Sigmoid colon (tissue), 7 donors: ENCODE measurements at places on chromosomes 12 and 14. TPM values are rescaled to one million over a fixed set of nuclear protein-coding genes. Genes with fewer than 3 reads are reported as not detected.

DNA sequence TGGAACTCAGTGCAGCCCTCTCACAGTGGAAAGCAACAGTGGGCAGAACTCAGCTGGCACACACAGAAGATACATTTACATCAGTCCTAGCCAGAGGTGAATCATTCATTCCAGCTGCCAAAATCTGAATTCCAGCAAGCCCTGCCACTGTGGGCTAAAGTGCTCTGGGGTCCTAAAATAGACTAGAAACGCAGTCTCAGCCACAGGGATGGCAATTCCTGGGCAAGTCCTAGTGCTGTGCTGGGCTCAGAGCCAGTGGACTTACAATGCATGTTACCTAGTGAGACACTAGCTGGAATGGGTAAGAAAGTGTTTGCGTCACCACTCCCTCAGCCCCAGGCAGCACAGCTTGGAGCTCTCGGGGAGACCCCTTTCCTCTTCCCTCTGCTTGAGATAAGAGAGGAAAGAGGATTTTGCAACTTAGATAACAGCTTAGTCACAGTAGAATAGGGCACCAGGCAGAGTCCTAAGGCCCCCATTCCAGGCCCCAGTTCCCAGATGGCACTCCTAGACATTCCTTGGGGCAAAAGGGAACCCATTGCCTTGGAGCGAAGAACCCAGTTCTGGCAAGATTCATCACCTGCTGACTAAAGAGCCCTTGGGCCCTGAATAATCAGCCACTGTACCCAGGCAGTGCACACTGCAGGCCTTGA is 592.9 kb downstream of the FSCB start:
- H3K36me3 ChIP-seq: no peaks in the 10 kb centered on the region
- H3K4me3 ChIP-seq: no peak overlapping the region
- no peak overlapping the region for H3K27ac ChIP-seq
- DNase-seq: no peak
- H3K27me3 ChIP-seq: no peaks in the 10 kb centered on the region

DNA sequence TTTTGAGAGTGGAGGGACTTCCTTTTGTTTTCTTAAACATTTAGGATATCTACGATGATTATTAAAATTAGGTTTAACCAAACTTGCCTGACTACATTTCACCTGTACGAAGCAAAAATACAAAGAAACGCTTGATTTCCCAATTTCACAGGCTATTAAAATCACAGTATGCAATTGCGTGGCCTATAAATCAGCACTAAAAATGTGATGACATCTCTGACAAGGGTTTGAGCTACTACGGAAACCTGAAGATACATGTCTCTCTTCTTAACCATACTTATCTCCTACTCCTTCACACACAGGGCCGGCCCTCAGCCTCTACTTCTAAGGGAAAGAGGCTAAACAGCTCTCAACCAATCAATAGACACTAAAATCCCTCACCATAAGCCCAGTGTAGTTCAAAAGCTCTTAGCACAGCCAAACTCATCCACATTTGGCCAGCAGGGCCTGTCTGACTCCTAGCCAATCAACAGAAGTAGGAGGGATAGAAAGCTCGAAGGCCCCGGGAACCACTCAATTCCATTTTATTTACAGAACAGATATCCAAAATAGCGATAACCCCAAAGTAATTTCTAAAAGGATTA is 137.3 kb downstream of the FOXN3 start:
- H3K27ac ChIP-seq: no peak overlapping the region
- H3K4me3 ChIP-seq: no peak overlapping the region
- H3K27me3 ChIP-seq: no peaks in the 10 kb centered on the region
- no peaks in the 10 kb centered on the region for H3K4me1 ChIP-seq

DNA sequence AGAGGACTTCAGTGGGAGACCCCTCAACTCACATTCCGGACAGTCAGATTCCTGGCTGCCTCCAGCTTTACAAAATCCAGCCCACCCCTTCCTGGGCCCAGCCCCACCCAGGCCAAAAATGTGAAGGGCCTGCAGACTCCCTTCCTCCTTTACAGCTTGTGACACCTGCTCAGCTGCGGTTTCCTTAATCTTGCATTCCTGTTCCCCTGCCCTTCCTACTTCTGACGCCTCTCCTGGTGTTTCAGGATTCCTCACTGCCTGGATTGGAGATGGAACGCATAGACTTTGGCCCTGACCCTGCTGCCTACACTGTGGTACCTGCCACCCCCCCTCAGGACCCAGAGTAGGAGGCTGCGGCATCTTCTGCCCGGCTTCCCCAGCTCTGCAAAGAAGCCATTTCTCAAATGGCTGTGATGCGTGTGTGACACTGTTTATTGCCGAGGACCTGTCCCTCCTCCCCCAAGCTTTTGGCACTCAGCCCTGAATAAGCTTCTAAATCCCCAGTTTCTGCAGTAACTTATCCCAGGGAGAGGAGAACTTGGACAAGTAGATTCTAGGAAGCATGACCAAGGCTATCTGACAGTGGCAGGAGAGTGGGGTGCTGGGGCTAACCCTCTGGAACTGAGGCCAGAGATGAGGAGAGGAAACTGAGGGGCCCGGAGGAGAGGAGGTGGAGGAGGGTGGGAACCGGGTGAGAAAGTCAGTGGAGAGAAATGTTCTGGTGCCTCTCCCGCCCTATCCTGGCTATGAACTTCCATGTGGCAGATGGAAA is 24.9 kb upstream of the BCDIN3D start:
- H3K4me1 ChIP-seq: peaks cover 29% of the 10 kb centered on the region
- no peak for DNase-seq
- H3K36me3 ChIP-seq: no peaks in the 10 kb centered on the region
- H3K27me3 ChIP-seq: no peaks in the 10 kb centered on the region
- no peak overlapping the region for H3K4me3 ChIP-seq

- H3K27ac ChIP-seq: no peak overlapping the region
- no peaks in the 10 kb centered on the region for H3K27me3 ChIP-seq
- no peak overlapping the region for H3K4me3 ChIP-seq
- no peaks in the 10 kb centered on the region for H3K4me1 ChIP-seq
Observed at GRCh38 chr14:61077437-61077836, 96.4 kb downstream of the SLC38A6 start.

DNA sequence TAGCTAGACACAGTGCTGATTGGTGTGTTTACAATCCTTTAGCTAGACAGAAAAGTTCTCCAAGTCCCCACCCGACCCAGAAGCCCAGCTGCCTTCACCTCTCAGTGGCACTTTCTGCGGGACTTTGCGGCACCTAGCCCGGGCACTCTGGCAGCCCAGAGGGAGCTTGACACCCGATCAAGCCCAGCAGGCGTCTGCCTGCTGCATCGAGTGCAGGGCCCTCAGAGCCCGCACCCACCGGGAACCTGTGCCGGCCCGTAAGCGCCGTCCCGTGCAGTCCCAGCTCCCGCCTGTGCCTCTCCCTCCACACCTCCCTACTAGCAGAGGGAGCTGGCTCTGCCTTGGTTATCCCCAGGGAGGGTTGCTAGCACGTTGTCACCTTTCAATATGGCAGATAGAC is 631.0 kb upstream of the STXBP6 start:
- DNase-seq: no peak
- no peaks in the 10 kb centered on the region for H3K4me1 ChIP-seq
- no peak overlapping the region for H3K27ac ChIP-seq
- H3K36me3 ChIP-seq: no peaks in the 10 kb centered on the region
- H3K27me3 ChIP-seq: no peaks in the 10 kb centered on the region
- no peak overlapping the region for H3K4me3 ChIP-seq

GRCh38 chr14:96062010-96062409 is 22.8 kb downstream of the C14orf132 start:
- H3K4me3 ChIP-seq: no peak overlapping the region
- peaks cover 4% of the 10 kb centered on the region for H3K4me1 ChIP-seq
- no peak for DNase-seq

- no peaks in the 10 kb centered on the region for H3K36me3 ChIP-seq
- peaks cover 8% of the 10 kb centered on the region for H3K4me1 ChIP-seq
- no peak overlapping the region for H3K4me3 ChIP-seq
- H3K27ac ChIP-seq: no peak overlapping the region
- DNase-seq: no peak
Observed at GRCh38 chr14:65156568-65157366, 54.5 kb upstream of the MAX start.

- peaks cover 10% of the 10 kb centered on the region for H3K4me1 ChIP-seq
- H3K36me3 ChIP-seq: no peaks in the 10 kb centered on the region
- H3K27me3 ChIP-seq: no peaks in the 10 kb centered on the region
- no peak overlapping the region for H3K27ac ChIP-seq
Observed at GRCh38 chr12:101127521-101128219, 82.4 kb downstream of the SLC5A8 start.

- H3K27ac ChIP-seq: peak overlapping the region; percentile 75
- peak; percentile 28 for DNase-seq
- peaks cover 54% of the 10 kb centered on the region for H3K4me1 ChIP-seq
- no peaks in the 10 kb centered on the region for H3K27me3 ChIP-seq
Observed at GRCh38 chr14:68681256-68682011, 111.4 kb downstream of the ZFP36L1 start.

DNA sequence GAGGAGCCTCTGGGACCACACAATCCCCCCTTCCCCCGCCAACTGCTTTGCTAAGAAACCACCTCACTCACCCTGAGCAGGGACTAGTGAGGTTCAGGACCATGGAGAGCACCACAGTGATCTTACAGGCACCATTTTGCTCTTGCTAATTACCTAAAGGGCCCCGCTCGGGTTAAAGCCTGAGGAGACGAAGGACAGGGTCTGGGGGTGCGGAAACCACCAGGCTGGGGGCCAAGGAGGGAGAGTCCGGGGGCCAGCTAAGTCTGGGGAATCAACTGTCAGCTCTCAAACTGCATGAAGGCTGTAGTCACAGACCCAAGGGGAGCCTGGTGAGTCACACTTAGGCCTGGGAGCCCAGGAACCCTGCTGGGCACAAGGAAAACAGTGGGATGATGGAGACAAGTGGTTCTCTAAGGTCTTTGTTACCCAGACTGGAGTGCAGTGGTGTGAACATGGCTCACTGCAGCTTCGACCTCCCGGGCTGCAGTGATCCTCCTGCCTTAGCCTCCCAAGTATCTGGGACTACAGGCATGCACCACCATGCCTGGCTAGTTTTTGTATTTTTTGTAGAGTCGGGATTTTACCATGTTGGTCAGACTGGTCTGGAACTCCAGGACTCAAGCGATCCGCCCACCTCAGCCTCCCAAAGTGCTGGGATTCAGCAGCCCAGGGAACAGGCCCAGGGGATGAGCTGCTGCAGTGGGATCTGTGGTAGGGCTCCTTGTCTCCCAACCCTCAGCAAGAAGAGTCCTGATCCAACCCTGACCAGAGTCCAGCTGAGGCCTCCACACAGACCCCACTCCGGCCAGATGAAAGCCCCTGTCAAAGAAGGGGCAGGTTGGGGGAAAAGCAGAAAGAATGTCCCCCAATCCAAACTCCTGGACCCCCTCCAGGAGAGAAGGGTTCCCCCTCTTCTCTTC is 98.8 kb downstream of the CALM1 start:
- H3K4me1 ChIP-seq: peaks cover 18% of the 10 kb centered on the region
- H3K4me3 ChIP-seq: no peak overlapping the region
- no peak overlapping the region for H3K27ac ChIP-seq
- H3K36me3 ChIP-seq: no peaks in the 10 kb centered on the region
- H3K27me3 ChIP-seq: no peaks in the 10 kb centered on the region
- no peak for DNase-seq

- no peak for DNase-seq
- H3K27me3 ChIP-seq: no peaks in the 10 kb centered on the region
- H3K27ac ChIP-seq: no peak overlapping the region
- H3K4me1 ChIP-seq: no peaks in the 10 kb centered on the region
- H3K36me3 ChIP-seq: no peaks in the 10 kb centered on the region
- no peak overlapping the region for H3K4me3 ChIP-seq
Observed at GRCh38 chr12:18823461-18823860, 85.5 kb downstream of the CAPZA3 start.

DNA sequence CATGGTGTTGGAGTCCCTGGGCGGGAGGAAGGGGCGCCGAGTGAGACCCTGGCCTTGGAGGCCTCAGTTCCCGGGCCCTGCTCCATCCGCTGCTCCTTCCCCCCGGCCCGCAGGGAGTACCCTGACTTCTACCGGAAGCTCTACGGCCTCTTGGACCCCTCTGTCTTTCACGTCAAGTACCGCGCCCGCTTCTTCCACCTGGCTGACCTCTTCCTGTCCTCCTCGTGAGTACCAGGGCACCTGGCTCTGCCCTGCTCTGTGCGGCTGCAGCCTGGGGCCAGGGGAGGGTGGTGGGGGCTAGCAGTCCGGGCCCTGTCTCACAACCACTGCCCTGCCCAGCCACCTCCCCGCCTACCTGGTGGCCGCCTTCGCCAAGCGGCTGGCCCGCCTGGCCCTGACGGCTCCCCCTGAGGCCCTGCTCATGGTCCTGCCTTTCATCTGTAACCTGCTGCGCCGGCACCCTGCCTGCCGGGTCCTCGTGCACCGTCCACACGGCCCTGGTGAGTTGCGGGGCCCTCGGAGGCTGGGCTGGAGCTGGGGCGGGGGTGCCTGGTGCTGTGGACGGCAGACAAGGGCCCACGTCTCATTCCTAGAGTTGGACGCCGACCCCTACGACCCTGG is 7.0 kb downstream of the NOC4L start:
- peaks cover 11% of the 10 kb centered on the region for H3K4me1 ChIP-seq
- H3K27ac ChIP-seq: no peak overlapping the region
- H3K27me3 ChIP-seq: no peaks in the 10 kb centered on the region
- no peak overlapping the region for H3K4me3 ChIP-seq
- no peak for DNase-seq

GRCh38 chr12:48903363-48903981 is 21.8 kb downstream of the FKBP11 start:
- no peaks in the 10 kb centered on the region for H3K4me1 ChIP-seq
- no peak overlapping the region for H3K27ac ChIP-seq
- DNase-seq: no peak

- no peaks in the 10 kb centered on the region for H3K36me3 ChIP-seq
- H3K27ac ChIP-seq: no peak overlapping the region
- no peaks in the 10 kb centered on the region for H3K4me1 ChIP-seq
- no peaks in the 10 kb centered on the region for H3K27me3 ChIP-seq
- no peak for DNase-seq
Observed at GRCh38 chr14:99802301-99803105, 9.3 kb downstream of the EML1 start.

DNA sequence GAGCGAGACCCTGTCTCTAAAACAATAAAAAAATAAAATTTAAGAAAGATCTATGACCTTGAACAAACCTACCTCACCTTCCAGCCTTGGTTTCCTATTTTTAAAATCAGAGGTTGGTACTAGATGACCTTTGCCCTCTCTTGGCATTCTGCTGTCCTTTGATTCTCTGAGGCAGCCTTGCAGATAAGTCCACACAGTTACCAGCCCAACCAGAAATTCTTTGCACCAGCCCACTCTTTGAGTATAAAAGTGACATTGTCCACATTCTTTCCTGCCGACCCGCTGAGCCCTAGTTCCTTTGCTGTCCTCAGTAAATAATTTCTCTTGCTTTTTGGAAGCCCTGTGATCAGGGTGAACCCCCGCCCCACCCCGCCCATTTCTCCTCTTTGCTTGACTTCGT is 150.4 kb downstream of the PHETA1 start:
- no peak overlapping the region for H3K4me3 ChIP-seq
- no peak for DNase-seq
- H3K4me1 ChIP-seq: no peaks in the 10 kb centered on the region

- no peak overlapping the region for H3K27ac ChIP-seq
- H3K27me3 ChIP-seq: no peaks in the 10 kb centered on the region
- H3K4me1 ChIP-seq: no peaks in the 10 kb centered on the region
- no peak for DNase-seq
- H3K4me3 ChIP-seq: no peak overlapping the region
Observed at GRCh38 chr14:72380456-72380855, 448.2 kb downstream of the RGS6 start.

STAC3 gene
- total RNA-seq: 2.5 TPM

ATF7IP gene
- total RNA-seq: 27.7 TPM

CINP gene
- total RNA-seq: 12.5 TPM

CLEC2A gene
- total RNA-seq: not detected

PPP2R5C gene
- total RNA-seq: 131 TPM

PELI2 gene
- 27.8 TPM for total RNA-seq
